ENCODE measurements at places on chromosomes 1 and 21.

DNA sequence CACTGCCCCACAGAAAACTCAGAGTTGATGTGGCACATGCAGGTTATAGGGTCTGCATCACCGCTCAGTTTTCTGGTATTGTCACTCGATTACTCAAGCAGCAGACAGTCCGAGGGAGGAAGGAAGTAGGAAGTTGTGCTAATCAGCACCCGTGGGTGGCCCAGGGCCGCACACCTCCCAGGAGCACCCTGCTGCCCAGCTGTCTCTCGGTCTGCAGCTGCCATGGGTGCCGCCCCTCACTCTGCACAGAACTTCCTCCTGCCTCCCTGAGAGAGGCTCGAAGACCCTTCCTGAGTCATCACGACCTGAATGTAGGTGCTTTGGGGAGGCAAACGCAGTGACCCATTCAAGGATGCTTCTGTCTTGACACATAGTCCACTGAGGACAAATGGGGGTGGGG is 4.2 kb upstream of the TFF3 start:
- no peak overlapping the region for H3K27ac ChIP-seq
- DNase-seq = no peak
- H3K27me3 ChIP-seq = no peaks in the 10 kb centered on the region
- peaks cover 28% of the 10 kb centered on the region for H3K4me1 ChIP-seq
- H3K4me3 ChIP-seq = no peak overlapping the region

DNA sequence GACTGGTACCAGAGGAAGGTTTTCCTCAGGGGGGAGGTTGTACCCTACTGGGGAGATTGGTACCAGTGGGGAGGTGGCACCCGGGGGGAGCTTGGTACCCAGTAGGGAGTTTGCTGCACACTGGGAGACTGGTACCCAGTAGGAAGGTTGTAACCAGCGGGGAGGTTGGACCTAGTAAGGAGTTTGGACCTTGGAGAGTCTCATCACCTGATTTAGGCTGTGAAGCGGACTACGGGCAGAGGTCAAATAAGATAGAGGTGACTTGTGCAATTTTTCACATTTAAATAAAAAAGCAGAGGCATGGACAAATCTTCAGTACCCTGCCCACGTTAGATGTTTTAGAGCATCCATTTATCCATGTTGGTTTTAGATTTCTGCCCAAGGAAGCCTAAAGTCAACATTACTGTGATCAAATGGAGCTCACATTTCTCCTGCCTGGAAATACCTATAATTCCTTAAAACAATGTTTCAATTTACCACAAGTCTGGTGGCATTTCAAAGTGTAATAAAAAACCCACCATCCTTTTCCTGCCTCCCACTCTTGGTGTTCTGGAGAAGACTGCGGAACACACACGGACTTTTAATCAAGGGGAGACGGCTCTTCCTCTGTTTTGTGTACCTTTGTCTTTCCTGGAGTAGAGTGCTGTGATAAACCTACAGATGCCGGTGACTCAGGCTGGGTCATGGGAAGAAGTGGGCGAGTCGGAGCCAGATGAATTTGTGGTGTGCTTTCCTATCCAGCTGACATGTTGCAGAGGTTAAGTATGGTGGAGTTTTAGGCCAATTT is 36.2 kb upstream of the MRPS6 start:
- H3K27ac ChIP-seq = no peak overlapping the region
- H3K4me1 ChIP-seq = peaks cover 18% of the 10 kb centered on the region
- no peaks in the 10 kb centered on the region for H3K36me3 ChIP-seq
- no peak for DNase-seq
- H3K27me3 ChIP-seq = no peaks in the 10 kb centered on the region

DNA sequence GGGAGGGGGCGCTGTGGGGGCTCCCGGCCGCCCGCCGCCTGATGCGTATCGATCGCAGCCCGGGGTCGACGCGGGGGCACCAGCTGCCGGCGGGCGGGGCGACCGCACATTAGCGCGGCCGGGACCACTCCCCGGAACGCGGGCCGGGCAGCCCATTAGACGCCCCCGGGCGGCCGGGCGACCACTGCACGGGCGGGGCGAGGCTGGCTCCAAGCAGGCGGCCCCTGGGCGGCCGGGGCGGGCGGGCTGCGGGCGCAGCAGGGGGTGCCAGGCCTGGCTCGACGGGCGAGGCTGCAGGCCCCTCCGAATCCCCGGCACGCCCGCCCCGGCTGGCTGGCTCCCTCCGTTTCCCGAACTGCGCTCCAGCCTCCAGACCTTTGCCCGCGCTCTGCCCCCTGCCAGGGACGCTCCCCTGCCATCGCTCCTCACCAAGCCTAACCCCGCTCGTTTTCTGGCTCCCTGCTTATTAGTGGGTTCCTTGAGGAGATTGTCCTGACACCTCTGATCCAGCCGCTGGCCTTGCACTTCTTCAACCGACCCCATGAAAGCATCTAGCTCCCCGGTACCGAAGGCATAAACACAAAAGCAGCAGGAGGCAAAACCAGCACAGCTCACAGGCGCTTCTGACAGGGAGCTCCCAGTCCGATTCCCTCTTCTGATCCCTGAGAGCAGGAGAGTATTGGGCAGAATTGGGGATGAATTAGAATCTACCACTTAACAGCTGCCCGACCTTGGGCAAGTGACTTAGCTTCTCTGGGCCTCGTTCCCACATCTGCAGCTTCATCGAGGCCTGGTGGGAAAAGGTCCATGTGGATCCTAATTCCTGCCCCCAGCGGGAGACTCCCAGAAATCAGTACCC is 92.6 kb upstream of the CASZ1 start:
- H3K27ac ChIP-seq = no peak overlapping the region
- H3K4me3 ChIP-seq = peak overlapping the region; percentile 48
- peaks cover 40% of the 10 kb centered on the region for H3K27me3 ChIP-seq
- no peaks in the 10 kb centered on the region for H3K36me3 ChIP-seq

DNA sequence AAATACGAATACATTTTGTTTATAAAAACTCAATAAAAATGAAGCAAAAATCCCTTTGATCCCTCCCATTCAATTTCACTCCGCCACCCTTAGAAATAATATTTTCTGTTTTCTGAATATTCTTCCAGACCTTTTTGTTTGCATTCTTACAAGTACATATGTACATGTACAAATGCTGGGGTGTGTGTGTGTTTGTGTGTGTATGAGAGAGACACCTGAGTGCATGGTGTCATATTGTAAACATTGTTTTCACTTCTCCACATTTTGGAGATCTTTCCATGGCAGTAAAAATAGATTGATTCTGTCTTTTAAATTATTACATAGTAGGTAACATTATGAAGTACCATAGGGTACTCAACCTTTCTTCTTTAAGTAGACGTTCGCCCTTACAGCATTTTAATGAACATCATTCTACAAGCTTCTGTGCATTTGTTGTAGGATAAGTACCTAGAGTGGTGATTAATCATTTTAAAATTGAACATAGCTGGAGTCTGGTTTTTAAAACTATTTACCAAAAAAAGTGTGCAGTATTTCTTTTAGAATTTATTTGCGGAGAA is 1.3 kb upstream of the MPC2 start:
- DNase-seq = no peak
- H3K27ac ChIP-seq = peak overlapping the region; percentile 92
- H3K4me3 ChIP-seq = peak overlapping the region; percentile 81
- H3K4me1 ChIP-seq = peaks cover 17% of the 10 kb centered on the region
- no peaks in the 10 kb centered on the region for H3K36me3 ChIP-seq
- H3K27me3 ChIP-seq = no peaks in the 10 kb centered on the region

GRCh38 chr1:212107481-212107880 is 71.9 kb downstream of the DTL start:
- H3K4me1 ChIP-seq = peaks cover 14% of the 10 kb centered on the region
- H3K36me3 ChIP-seq = peaks cover 16% of the 10 kb centered on the region
- H3K27me3 ChIP-seq = no peaks in the 10 kb centered on the region
- no peak for DNase-seq
- H3K4me3 ChIP-seq = no peak overlapping the region
- no peak overlapping the region for H3K27ac ChIP-seq

GRCh38 chr1:228349701-228350171 is 56.9 kb downstream of the TRIM11 start:
- no peak overlapping the region for H3K27ac ChIP-seq
- H3K4me1 ChIP-seq = no peaks in the 10 kb centered on the region
- H3K4me3 ChIP-seq = no peak overlapping the region
- H3K36me3 ChIP-seq = no peaks in the 10 kb centered on the region
- no peaks in the 10 kb centered on the region for H3K27me3 ChIP-seq
- no peak for DNase-seq

- no peaks in the 10 kb centered on the region for H3K36me3 ChIP-seq
- H3K4me3 ChIP-seq = no peak overlapping the region
- H3K4me1 ChIP-seq = no peaks in the 10 kb centered on the region
- peak; percentile 13 for DNase-seq
- no peaks in the 10 kb centered on the region for H3K27me3 ChIP-seq
- no peak overlapping the region for H3K27ac ChIP-seq
Observed at GRCh38 chr1:213523781-213524398, 463.9 kb upstream of the PROX1 start.

- no peak for DNase-seq
- H3K27me3 ChIP-seq = no peaks in the 10 kb centered on the region
- no peaks in the 10 kb centered on the region for H3K4me1 ChIP-seq
- H3K27ac ChIP-seq = no peak overlapping the region
Observed at GRCh38 chr1:211915924-211916323, 85.4 kb upstream of the LPGAT1 start.

- H3K4me3 ChIP-seq = peak overlapping the region; percentile 78
- H3K36me3 ChIP-seq = no peaks in the 10 kb centered on the region
- DNase-seq = no peak
Observed at GRCh38 chr1:236394879-236395229, 768 bp downstream of the EDARADD start.

- no peaks in the 10 kb centered on the region for H3K36me3 ChIP-seq
- no peaks in the 10 kb centered on the region for H3K4me1 ChIP-seq
- no peak for DNase-seq
- no peak overlapping the region for H3K27ac ChIP-seq
- no peak overlapping the region for H3K4me3 ChIP-seq
Observed at GRCh38 chr21:32003411-32003810, 130.6 kb downstream of the HUNK start.

DNA sequence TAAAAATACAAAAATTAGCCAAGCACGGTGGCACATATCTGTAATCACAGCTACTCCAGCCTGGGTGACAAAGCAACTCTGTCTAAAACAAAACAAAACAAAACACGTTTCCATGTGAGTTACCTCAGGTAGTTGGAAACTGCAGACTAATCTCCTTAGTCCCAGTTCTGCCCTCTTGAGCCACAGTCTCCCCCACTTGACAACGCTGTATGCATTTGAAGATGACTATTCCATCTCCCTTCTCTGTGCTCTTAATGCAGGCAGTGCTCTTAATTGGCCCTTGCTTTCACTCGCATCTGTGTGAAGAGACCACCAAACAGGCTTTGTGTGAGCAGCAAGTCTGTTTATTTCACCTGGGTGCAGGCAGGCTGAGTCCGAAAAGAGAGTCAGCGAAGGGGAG is 19.6 kb upstream of the DHCR24 start:
- no peak overlapping the region for H3K4me3 ChIP-seq
- no peaks in the 10 kb centered on the region for H3K27me3 ChIP-seq
- no peak for DNase-seq
- no peaks in the 10 kb centered on the region for H3K36me3 ChIP-seq
- H3K27ac ChIP-seq = no peak overlapping the region

GRCh38 chr1:150142083-150142482 is 7.6 kb upstream of the PLEKHO1 start:
- no peaks in the 10 kb centered on the region for H3K36me3 ChIP-seq
- H3K4me1 ChIP-seq = no peaks in the 10 kb centered on the region
- no peak for DNase-seq
- H3K4me3 ChIP-seq = no peak overlapping the region
- H3K27ac ChIP-seq = no peak overlapping the region

DNA sequence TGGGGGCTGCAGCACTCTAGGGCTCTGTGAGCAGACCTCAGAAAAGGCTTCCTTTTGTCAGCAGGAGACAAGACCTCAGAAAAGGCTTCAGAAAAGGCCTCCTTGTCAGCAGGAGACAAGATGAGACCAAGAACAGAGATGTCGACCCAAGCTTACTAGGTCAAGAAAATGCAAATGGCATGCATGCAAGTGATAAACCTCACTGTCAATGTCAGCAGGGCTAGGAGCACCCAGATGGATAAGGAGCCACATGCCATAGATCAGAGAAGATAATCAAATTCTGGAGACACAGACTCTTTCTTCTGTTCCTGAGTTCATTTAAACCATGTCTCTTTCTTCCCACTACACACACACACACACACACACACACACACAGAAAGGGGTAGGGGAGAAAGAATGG is 285.9 kb downstream of the CHRM3 start:
- H3K4me1 ChIP-seq = peaks cover 16% of the 10 kb centered on the region
- DNase-seq = no peak
- H3K36me3 ChIP-seq = no peaks in the 10 kb centered on the region
- no peaks in the 10 kb centered on the region for H3K27me3 ChIP-seq
- no peak overlapping the region for H3K4me3 ChIP-seq
- no peak overlapping the region for H3K27ac ChIP-seq

DNA sequence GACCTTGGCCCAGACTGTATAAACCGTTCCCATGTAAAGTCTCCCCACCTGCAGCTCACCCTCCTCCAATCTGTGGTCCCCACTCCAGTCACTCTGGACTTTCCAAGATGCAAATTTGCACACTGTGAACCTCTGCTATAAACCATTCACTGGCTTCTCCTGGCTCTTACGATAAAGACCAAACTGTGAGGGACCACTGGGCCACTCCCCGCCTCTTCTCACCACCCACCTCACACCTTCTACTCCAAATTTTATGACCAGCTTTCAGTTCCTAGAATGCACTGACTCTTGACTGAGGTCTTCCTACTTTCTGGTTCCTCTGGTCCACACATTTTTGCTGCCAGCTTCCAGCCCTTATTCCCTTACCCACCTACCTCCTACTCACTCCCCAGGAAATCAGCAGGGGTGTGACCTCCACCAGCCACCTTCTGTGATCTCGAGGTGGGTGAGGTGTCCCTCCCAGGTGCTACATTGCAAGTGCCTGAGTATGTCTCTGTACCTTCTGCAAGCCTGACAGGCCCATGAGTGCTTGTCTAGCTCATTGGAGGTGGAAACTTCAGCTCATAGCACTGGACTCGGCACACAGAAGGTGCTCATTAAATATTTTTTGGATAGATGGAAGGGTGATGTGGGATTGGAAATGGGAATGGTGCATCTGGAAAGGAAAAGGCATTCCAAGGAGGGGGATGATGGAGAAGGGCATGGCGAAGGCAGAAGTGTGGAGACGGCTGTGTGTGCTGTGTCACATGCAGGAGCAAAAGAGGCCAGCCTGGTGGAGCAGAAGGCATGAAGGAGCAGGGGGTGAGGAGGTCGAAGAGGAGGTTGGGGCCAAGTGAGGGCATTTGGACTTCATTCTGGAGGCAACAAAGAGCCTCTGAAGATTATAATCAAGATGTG is 15.6 kb upstream of the CSF1 start:
- DNase-seq = no peak
- no peak overlapping the region for H3K27ac ChIP-seq
- peaks cover 10% of the 10 kb centered on the region for H3K4me1 ChIP-seq
- no peaks in the 10 kb centered on the region for H3K36me3 ChIP-seq
- H3K27me3 ChIP-seq = no peaks in the 10 kb centered on the region

DNA sequence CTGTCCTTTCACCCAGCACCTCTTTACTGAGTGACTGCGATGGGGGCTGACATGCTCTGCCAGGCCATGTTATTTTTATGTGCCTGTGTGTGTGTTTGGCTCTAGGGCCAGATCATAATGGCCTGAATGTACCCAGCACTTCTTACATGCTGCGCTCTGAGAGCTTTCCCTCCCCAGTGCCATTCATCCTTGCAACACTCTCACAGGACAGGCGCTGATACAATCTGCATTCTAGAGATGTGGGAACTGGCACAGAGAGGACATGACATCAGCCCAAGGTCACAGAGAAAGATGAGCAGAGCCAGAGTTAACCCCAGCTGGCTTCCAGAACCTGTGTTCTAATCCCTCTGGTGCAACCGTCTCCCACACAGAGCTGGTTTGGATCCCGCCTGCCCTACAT is 54.5 kb downstream of the ARHGEF10L start:
- no peaks in the 10 kb centered on the region for H3K27me3 ChIP-seq
- H3K4me1 ChIP-seq = no peaks in the 10 kb centered on the region
